Activated T-cell treated with anti-CD3 and anti-CD28 coated beads, Interleukin-2, amount 50 U/mL, for 48 hours (primary cell): ENCODE measurements at places on chromosomes 11 and 22.

DNA sequence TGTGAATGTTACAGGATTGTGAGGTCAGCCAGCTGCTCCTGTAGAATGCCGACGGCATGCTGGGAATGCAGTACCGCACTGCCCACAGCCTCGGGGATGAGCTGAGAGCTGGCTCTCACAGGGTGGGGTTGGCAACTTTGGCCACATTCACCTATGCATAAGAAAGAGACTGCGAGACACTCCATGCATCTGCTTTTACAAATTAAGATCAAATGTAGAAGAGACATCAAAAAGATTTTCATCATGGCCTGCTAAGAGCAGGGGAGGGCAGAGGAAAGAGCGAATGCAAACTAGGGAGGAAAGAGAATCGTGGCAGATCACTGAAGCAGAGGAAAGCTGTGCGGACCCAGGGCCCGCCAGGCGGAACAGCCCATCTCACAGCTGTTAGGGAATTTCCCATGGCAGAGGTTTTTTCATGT lies 49.8 kb upstream of the SPATA19 start:
- DNase-seq = peak; percentile 10

DNA sequence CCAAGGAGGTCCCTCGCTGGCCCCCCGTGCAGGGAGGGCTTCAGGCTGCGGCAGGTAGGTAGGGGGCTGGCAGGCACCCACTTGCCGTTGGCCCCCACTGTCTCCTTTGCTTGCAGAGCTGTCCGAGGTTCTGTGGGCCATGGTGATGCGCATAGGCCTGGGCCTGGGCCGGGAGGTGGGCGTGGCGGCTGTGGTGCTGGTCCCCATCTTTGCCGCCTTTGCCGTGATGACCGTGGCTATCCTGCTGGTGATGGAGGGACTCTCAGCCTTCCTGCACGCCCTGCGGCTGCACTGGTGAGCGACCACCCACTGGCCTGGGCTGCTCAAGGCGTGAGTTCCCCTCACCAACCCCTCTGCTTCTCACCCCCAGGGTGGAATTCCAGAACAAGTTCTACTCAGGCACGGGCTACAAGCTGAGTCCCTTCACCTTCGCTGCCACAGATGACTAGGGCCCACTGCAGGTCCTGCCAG lies 11.6 kb downstream of the TCIRG1 start:
- DNase-seq = no peak

- no peak for DNase-seq
These were observed 37.9 kb downstream of the PIWIL3 start for GRCh38 chr22:24736526-24737053.

- DNase-seq = no peak
These were observed 3.6 kb upstream of the MED15 start for GRCh38 chr22:20503816-20504215.

DNA sequence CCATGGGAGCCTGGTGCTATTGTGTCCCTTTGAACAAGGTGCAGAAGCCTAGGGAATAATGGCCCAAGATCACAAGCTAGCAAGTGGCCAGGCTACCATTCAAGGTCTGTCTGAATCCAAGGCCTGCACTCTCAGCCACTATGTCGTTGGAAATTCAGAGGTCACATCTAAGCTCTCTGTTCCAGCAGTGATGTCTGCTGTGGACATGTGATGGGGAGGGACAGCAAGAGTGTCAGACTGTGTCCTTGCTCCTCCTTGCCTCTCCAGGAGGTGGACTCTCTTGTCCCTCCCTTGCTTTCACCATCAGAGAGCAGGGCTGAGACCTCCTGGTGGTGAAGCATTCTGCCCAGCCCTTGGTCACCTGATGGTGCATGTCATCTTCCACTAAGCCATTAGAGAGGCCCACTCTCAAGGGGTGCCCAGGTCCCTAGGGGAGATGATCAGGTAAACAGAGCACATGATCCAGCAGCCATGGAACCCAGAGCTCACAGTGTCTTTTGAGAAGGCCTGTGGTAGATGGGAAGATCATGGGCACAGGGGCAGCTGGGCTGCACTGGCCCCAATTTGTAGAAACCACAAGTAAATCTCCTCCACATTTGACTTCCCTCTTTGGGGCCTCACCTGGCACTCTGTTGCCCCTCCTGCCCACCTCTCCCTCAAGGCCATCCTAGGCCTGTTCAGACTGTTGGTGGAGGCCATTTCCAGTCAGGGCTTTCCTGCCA lies 37.1 kb upstream of the SUSD2 start:
- no peak for DNase-seq

GRCh38 chr11:68936676-68937620 lies 33.3 kb downstream of the IGHMBP2 start:
- DNase-seq = no peak

- DNase-seq = peak; percentile 29
These were observed 430.4 kb downstream of the TBC1D22A start for GRCh38 chr22:47192651-47193437.

DNA sequence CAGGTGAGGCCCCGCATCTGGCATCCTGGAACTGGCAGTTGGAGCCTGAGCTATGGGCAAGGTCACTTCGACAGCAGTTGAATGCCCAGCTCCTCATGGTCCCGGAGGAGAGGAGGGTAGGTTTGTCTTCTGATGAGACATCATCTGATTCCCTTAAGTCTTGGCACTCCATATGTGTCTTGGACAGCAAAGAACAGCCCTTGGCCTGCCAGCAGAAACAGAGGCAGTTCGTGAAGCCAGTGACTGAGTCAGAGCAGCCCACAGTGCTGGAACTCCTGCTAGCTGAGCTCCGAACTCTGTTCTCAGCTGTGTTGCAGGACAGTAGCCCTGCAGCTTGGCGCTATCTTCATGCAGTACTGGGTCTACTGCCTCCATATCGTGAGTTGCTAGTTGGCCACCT lies 1.0 kb downstream of the DNHD1 start:
- no peak for DNase-seq

DNA sequence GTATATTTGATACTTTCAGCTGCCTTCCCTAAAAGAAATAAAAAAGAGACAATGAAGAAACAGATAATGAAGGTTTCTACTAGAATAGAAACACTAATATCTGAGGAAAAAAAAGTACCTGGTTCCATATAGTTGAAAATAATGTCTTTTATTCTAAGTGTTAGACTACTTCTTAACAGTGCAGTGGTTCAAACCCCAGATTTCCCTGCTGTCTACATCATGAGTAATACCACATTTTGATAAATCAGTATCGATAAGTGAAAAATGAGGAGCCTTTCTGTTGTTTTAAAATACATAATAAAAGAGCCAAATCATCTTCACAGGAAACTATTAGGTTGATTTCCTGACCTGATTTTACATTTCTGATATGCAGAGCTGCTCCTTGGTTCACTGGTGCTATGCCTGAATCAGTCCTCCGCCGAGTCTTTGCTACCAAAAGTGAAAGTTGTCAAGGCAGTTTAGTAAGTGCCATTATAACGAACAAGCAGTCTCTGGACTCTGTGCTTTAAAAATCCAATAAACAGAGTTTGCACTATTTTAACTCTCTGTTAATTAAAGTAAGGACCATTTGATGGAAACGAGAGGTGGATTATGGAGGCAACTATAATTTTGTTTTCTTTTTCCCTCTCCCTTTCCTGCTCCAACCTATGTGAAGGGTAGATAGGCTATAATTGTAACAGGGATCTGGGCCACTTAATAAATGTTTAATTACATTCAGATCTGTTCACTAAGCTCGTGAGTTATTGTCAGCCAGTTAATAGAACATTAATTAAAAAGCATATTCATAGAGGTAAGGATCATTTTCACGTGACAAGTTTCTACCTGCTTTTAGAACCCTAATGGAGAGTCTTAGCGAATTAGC lies 724.5 kb upstream of the RAG2 start:
- no peak for DNase-seq

- peak; percentile 74 for DNase-seq
These were observed 4.1 kb upstream of the TBX1 start for GRCh38 chr22:19756288-19757128.

GRCh38 chr11:99184146-99184545 lies 163.4 kb downstream of the CNTN5 start:
- DNase-seq = no peak

GRCh38 chr11:131637469-131638175 lies 267.2 kb downstream of the NTM start:
- no peak for DNase-seq

- DNase-seq = no peak
These were observed 5.8 kb downstream of the SCUBE1 start for GRCh38 chr22:43337385-43337784.

DNA sequence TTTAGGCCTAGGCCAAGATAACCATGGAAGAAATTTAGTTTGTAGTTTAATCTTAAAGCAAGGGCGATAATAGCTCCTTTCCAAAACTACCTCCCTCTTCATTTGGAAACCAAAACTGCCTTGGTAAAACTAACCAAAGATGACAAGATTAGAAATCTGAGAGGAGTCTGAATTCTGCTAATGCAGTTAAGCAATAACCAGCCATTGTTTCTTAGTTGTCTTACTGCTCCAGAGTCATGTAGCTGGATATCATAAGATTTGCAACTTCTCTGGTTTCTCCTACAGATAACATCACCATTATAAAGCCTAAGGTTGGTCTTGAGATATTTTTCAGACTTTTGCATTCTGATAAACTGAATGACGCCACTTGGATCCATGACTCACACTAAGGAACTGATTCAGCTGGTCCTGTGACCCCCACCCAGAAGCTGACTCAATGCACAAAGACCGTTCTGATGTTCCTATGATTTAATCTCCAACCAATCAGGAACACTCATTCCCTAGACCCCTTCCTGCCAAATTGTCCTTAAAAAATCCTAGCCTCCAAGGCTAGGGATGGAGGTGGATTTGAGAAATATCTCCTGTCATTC lies 200.8 kb downstream of the LUZP2 start:
- DNase-seq = no peak

- DNase-seq = no peak
These were observed 83.8 kb downstream of the TBC1D22A start for GRCh38 chr22:46846150-46846831.

- DNase-seq = no peak
These were observed 571.2 kb downstream of the TBC1D22A start for GRCh38 chr22:47333625-47334024.

- DNase-seq = no peak
These were observed 2.4 kb downstream of the PGR start for GRCh38 chr11:101127197-101127698.

DNA sequence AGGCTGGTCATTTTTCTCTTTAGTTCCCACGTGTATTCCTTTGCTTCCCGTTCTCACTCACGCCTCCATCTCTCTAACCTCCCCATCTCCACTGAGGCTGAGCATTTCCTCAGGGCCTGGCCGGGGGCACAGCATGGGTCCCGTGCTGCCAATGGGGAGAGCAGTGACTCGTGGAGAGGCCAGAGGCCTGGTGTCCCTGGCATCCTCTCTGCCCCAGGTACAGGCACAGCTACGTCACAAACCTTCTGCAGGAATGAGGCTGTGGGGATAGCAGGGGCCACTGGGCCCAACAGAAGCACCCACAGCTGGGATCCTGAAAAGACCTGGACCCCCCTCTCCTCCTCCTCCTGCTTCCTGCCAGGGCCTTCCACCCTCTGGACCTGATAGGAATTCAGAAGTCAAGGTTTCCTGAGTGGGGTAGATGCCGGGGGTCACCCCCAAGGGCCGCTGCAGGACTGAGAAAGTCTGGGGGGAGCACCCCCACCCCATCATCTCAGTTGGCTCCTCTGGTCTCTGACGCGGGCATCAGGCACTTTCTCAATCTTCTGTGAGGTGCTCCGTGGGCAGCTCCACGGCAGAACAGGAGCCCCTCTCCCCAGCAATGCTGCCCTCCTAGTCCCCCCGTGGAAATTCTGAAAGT lies 11.8 kb downstream of the PNPLA5 start:
- DNase-seq = no peak

- DNase-seq = no peak
These were observed 297.7 kb upstream of the CCDC90B start for GRCh38 chr11:83583757-83584366.

- DNase-seq = no peak
These were observed 13.7 kb downstream of the ETS1 start for GRCh38 chr11:128573638-128574037.

DNA sequence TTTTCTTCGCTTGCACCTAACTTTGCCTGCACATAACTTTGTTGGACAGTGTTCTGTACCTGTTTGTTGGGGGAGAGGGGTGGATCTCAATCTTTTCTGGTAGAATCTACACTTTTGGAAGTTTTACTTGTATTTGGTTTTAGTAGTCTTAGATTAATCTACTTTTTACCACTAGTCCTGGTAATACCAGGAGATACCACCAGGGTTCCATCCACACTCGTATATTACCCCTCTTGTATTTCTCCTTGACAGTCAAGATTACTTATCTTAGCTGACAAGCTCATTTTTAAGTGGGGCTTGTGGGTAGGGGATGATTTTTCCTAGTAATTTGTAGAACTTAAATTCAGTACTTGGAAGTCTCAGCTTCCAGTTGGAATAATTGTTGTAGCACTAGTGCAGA lies 37.3 kb upstream of the TECTA start:
- no peak for DNase-seq

DNA sequence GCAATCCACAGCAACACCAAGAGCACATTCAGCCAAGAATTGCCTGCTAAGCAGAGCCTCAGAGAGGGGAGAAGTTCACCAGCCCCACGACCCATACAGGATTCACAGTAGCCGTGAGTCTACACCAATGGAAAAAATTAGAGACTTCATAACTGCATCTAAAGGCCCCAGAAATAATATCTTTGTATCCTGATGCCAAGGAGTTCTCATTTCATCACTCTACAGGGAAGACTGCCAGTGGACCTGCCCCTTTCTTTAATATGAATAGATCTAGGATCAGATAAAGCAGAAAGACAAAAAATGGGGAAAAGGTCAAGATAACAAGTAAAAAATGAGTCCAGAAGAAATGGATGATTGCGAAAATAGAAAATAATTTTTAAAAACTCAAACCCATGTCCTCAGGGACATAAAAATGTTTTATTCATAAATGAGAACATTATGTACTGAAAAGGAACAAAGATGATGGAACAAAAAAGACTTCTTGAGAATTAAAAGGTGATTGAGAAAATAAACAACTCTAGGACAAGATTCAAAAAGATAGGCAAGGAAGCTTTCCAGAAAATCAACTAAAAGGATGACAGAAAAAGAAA lies 9.5 kb downstream of the APOL3 start:
- no peak for DNase-seq

DNA sequence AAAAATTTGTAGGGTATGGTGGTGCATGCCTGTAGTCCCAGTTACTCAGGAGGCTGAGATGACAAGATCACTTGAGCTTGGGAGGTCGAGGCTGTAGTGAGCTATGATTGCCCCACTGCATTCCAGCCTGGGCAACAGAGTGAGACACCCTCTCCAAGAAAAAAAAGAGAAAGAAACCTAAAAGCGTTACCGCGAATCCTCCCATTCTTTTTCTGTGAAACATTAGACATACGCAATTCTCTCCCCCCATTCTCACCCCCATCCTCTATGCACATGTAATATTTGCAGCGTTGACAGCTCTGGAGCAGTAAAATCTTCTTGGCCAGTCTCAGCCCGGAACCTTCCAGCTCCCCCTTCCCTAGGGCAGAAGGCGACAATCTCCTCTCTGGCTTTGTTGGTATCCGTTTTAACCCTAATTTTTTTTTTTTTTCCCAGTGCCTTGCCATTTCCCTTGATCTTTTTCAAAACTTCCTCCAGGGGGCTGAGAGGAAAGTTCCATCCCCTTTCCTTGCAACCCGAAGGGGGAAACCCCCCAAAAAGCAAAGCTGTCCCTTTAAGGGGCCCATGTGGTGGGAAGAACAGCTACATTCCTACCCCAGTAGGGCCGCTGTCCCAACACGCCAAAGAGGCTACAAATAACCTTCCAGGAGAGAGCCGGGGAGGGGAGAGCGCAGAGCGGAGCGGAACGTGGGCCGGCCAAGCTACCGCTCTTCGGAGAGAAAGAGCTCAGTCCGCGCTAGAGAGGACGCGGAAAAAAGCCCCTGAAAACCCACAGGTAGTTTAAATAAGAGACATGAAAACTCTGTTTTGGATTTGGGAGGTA lies 1.9 kb downstream of the LRP4 start:
- peak; percentile 38 for DNase-seq

GRCh38 chr11:44472916-44473315 lies 92.5 kb upstream of the CD82 start:
- no peak for DNase-seq
